ENCODE measurements at places on chromosomes 3 and 15.

GRCh38 chr15:52217186-52217585, 26.0 kb upstream of the GNB5 start:
- no peak for DNase-seq

DNA sequence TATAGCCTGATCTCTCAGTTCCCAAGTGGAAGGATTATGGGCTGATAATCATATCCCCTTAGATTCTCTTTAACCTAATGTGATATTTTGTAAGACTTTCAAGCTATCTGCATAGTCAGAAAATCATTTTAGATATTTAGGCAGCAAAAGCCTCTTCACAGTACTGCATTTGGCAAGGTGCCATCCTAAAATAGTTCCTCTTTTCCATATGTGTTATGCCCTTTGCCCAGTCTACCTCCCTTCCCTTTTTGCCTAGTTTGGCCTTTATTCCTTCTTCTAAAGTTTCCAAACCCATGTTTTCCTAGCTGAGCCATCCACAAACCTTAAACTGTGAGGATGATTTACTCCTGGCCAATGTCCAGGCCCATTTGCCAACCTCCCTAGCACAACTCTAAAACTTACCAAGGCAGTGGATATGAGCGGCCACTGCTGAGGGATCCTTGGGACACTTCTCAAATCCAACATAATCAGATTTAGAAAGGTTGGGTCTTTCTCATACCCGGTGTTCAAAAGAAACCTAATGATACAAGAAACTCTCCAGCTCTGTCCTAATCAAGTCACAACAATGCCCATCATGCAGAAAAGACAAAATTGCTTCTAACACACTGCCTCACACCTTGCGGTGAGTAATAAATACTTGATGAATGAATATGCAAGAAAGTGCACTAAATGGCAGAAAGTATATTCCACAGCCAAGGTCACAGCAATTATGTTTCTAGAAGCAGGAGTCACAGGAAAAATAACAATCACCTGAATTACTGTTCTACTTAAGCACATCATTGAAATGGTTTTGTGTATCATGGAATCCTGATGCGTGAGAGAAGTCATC, 493.9 kb downstream of the NLGN1 start:
- DNase-seq, result no peak

- DNase-seq, result no peak
These were observed 95.7 kb downstream of the NSUN3 start for GRCh38 chr3:94158512-94158911.

GRCh38 chr3:26105261-26105660, 315.4 kb downstream of the OXSM start:
- no peak for DNase-seq

DNA sequence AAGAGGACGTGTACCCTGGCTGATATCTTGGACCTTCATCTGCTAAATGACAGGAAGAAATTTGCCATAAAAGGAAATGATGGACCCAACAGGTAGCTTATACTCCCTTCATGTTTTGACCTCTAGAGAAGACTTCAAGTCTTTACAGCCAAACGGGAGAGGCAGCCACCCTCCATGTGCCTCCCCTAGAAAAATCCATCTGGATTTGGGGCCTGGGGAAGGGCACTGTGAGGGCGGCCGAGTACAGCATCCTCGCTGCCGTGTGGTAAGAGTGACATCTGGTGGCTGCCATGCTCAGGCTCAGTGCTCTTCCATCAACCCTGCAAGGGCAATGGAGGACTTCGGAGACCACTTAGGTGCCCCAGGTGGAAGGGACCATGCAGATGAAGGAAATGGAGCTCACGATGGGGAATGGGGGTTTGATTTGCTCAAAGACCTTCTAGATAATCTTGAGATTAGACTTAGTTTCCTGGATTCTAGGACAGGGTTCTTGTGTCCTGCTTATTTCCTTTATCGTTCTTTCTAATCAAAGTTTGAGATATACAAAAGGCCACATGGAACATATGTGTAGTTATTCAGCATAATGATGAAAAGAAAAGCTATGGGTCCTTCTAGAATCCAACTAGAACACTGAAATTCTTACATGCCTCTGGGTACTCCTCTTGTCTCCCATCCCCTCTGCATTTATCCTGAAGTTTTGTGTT, 44.4 kb downstream of the AQP9 start:
- no peak for DNase-seq

- DNase-seq, result no peak
These were observed 38.6 kb upstream of the HES1 start for GRCh38 chr3:194097141-194097882.

- no peak for DNase-seq
These were observed 656.3 kb upstream of the TGFBR2 start for GRCh38 chr3:29949940-29950616.

DNA sequence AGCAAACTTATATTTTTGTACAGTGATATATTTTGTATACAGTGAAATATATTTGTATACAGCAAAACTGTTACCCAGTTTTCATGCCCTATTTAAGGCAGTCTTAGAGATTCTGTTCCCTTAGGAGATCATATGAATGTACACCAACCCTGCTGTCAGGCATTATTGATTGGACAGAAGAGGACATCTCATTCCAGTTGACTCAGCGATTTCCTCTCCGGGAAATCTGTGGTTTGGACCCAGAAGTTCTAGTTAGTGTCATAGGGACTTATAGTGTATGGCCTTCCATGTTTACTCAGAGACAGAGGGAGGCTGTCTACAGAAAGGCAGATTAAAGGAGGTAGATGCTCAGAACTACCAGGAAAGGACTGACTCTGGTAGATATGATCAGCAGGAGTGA, 318.8 kb upstream of the KCNMB2 start:
- no peak for DNase-seq

Data from NCI-H2029 treated with DMSO at 0.1 percent for 48 hours (cell line).